Amniotic stem cell (primary cell): ENCODE measurements at places on chromosomes 1 and 21.

DNA sequence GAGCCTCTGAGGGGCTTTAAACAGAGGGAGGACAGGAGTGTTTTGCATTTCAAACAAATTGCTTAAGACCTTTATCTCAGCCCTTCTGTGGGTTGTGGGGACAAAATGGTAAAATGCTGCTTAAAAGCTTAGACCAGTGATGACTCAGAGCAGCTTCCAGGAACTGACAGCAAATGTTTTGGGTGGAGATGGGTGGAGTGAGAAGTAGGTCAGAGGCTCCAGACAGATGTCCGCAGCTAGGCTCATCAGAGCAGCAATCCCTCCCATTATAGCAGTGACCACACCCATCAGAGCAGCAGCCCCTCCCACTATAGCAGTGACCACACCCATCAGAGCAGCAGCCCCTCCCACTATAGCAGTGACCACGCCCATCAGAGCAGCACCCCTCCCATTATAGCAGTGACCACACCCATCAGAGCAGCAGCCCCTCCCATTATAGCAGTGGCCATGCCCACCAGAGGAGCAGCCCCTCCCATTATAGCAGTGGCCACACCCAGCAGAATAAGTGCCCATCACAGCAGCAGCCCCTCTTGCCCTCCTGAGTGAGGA, 532.2 kb downstream of the MATN1 start:
- DNase-seq: peak; percentile 10

DNA sequence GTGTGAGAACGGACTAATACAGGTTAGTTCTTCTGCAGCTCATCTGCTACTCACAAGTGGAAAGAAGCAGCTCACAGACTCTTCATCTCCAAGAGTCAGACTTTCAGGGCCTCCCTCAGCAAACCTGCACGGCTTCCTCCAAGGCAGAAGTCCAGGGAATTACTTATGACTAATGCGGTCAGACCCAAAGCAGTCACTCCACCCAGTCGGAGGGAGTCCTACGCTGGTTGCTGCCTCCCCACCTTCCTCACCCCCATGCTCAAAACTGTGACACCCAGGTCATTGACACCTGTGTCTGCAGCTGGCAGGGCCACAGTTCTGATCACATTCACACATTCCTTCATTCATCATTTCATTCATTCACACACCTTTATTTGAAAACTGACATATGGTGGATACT, 38.4 kb upstream of the PRDM2 start:
- no peak for DNase-seq

GRCh38 chr1:161121042-161121650, 3.2 kb downstream of the NIT1 start:
- no peak for DNase-seq

- no peak for DNase-seq
Observed at GRCh38 chr1:165034136-165034809, 322.2 kb downstream of the LMX1A start.

- no peak for DNase-seq
Observed at GRCh38 chr1:36081926-36082485, 1.9 kb upstream of the TEKT2 start.

DNA sequence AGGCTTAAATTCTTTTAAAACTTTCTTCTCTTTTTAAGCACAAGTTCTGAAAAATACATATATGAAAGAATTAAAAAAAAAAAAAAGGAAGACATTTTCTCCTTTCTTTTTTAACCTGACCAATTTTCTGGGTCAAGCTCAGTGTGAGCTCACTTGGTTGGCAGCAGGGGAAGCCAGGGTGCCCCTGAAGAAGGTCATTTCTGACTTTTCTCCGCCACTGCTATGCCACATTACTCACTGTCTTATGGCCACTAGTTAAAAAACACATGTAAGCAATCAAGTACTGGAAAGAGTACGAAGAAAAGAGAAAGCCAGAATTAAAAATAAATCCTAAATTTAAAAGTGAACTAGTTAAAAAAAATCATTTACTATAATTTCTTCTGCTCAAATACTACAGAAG, 275.0 kb downstream of the NEGR1 start:
- no peak for DNase-seq

- DNase-seq: no peak
Observed at GRCh38 chr1:206579747-206580437, 32.4 kb downstream of the EIF2D start.

DNA sequence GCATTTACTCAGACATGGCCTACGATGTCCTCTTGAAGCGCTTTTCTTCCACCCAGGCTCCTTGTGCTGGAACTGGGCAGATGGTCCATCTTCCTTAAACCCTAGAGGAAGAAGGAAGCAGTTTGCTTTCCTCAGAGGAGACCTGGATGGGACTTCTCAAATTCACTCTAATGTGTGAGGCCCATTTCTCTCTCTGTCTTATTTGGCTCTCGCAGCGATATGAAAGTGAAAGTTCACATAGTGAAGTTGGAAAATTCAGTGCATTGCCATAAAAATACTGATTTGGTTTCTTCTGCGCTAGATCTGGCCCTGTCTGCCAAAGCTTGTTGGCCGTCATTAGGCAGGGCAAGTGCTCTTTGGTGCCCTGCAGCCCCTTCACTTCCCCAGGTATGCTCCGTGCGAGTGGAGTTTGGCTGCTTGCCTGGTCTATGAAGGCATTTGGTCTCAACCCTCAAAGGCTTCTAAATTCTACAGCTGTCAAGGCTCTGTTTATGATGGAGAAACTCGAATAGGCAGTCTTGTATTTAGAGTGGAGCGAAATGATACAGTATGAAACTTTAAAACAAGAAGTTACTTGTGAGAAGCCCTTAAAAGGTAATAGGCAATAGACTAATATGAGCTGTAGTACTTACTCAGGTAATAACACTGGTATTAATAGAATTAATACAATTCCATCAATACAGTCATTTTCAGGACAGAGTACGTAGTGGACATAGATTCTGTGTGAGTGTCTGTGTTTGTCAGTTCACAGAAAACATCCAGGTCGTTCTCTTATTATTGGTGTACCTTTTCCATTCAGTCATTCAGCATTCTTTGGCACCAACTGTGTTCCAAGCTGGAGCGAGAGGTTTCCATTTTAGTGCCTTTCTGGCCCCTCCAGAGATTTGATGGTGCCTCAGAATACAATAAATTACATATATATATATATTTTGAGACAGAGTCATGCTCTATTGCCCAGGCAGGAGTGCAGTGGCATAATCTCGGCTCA, 20.5 kb downstream of the SZRD1 start:
- no peak for DNase-seq

DNA sequence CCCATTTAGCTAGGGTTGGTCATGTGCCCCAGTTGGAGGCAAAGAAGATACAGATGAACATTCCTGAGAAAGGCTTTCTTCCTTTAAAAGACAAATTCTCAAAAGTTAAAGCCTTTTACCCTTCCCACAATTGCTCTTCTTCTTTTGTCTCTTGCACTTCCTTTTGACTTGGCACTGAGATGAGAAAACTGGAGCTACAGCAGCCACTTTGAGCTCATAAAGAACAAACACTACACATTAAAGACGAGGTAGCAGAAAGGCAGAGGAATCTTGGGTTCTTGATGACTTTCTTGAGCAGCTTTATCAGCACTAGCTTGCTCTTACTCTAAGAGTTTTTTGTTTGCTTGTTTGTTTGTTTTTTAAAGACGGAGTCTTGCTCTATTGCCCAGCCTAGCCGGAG, 92.2 kb downstream of the DAB1 start:
- DNase-seq: no peak

- DNase-seq: no peak
Observed at GRCh38 chr1:153354515-153355193, 3.0 kb upstream of the S100A9 start.
